Foreskin fibroblast (primary cell): ENCODE measurements at places on chromosomes 4 and X.

DNA sequence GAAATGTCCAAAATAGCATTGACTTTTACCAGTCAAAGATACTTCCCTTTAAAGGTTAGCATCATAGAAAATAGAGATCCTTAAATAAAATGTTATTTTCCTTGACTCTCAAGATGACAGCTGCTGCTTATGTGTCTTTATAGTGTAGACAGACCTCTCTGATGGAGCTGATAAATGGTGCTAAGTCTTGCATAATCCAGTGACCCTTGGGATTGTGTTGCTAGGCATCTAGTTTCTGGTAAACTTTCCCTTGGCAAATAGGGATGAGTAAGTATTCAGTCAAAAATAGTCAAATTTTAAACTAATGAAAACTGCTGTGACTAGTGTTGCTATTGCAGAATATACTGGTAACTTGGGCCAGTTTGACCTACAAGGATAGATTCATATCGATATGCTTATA, 53.6 kb downstream of the MBNL3 start:
- DNase-seq: peak; percentile 9

DNA sequence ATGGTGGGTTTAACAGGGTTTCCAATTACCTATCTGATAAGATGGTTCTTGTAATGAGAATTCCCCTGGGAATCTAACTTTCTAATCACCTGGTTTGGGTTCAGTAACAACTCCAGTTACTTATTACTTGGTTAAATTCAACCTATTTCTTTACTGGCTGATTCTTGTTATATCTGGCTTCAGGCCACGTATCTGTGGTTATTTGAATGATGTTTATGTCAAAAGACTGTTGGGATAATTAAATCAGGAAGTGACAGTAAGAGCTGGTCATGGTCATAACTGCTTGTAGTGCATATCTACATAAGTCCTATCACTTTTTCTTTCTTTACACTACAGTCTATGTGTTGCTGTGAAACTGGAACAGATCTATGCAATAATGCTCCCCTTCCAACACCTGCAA, 108.1 kb downstream of the MID1 start:
- DNase-seq: peak; percentile 45

DNA sequence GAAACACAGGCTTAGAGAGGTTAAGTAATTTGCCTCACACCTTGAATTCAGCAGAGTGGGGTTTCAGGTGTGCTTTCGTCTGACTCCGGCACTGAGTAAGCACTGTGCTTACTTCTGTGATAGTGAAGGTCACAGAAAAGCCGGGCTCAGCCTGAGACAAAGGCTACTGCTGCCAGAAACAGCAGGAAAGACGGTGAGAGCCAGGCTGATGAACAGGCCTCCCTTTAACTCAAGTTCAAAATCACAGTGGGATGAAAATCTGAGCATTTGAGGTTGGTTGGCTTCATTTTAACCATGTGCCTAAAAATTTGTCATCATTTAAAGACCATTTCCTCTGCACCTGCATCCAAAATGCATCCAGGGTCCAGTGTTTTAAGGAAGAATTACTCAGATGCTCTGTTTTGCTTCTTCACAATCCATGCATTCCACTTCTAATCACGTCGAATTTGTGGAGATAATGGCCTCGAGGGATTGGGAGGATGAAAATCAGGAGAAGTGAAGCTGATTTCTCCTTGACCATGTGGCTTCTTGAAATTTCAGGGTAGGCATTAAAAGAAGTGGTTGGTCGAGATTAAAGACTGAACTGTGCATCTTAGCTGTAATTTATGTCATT, 121.2 kb upstream of the LNX1 start:
- no peak for DNase-seq

DNA sequence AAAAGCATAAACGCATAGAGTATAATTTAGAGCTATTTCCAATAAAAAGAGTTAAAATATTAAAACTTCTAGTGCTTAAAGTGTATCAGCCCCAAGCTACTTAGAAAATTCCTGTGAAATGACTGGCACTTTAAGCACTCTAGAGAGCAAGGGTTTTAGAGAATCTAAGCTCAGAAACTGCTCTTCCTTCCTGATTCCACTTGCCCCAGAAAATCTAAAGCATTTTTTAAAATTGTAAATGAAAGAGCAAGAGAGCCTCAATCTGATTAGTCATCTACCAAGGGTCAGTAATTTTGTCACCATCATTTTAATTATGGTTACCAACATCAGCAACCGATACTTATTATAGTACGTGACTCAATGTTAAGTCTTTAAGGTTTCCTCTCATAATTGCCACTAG, 25.0 kb downstream of the CTPS2 start:
- peak; percentile 2 for DNase-seq

GRCh38 chr4:57059890-57060716, 50.1 kb downstream of the IGFBP7 start:
- no peak for DNase-seq

GRCh38 chrX:18548996-18549395, 122.9 kb downstream of the RS1 start:
- no peak for DNase-seq

GRCh38 chrX:150410513-150410912, 47.4 kb downstream of the MAMLD1 start:
- DNase-seq: no peak

DNA sequence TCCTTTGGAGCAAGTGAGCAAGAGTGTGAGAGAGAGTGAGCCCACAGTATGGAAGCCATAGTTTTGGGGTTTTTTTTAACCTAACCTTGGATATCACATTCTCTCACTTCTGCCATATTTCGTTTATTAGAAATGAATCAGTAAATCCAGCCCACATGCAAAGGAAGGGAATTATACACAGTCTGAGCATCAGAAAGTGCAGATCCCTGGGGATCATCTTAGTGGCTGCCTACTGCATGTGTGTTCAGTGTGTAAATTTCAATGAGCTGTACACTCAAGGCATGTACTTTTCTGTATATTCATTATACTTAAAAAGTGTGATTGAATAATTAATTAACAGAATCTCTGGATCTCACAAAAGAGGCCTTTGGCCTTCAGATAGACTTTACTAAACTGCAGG, 133.8 kb upstream of the PRPS2 start:
- no peak for DNase-seq

- DNase-seq: peak; percentile 81
These were observed 118.6 kb downstream of the SLIT2 start for GRCh38 chr4:20370274-20370673.

GRCh38 chr4:37910091-37910486, 19.2 kb downstream of the TBC1D1 start:
- DNase-seq: no peak
